ENCODE measurements at places on chromosomes 7 and 10. TPM values are rescaled to one million over a fixed set of nuclear protein-coding genes. Genes with fewer than 3 reads are reported as not detected.

- DNase-seq, result peak; percentile 36
Observed at GRCh38 chr7:29877196-29877595, 70.9 kb downstream of the WIPF3 start.

DNA sequence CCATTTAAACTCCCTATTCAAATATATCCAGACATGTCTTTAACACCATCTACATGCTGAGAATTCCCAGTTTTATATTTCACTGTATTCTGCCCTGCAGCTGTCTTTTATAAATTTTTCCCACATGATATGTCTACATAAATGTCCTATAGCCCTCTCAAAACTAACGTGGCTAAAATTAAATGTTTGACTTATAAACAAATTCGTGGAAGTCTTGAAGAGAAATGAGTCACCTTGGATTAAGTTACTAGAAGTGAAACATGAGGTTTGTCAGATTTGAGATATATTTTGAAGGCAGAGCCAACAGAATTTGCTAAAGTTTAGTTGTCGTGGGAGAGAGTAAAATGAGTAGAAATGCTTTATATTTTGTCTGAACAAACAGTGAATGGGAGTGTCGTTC is 386.9 kb upstream of the CNTNAP2 start:
- DNase-seq, result no peak

GRCh38 chr10:103551619-103552602 is 58.4 kb downstream of the NEURL1 start:
- no peak for DNase-seq

SPAM1 gene
- not detected for total RNA-seq

- DNase-seq, result no peak
Observed at GRCh38 chr10:130817046-130817624, 494.4 kb downstream of the TCERG1L start.

DNA sequence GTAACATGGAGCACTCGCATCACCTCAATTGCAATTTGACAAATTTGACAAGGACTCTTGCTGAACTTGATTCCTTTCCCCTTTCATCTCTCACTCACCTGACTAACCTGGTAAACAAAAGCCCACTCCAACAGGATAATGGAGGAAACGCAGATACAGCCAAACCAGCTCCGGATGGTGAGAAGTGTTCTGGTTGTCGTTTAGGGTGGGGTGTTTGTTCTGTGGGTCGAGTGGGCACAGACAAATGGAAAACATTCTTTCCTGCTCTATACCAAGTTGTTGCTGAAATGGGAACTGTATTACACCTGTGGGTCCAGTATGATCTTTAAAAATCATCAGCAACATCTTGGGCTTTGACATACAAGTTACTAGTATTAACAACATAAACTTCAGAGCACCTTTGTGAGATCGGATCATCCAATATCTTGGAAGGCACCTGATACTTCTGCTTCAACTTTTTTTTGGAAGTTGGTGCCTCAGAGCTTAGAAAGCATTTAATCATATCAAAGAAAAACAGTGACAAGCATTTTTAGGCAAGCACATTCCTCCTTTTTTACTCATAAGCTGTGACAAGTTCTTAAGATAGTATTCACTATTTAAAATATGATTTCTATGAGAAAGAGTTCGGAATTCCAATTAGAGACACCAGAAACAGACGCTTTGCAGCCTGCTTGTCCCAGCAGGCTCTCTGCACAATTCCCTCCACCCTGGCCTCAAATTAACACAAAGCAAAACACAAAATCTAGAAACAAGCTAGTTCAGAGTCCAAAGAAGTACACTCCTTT is 58.1 kb downstream of the CCDC186 start:
- DNase-seq, result no peak

GIMAP7 gene
- not detected for total RNA-seq

DNA sequence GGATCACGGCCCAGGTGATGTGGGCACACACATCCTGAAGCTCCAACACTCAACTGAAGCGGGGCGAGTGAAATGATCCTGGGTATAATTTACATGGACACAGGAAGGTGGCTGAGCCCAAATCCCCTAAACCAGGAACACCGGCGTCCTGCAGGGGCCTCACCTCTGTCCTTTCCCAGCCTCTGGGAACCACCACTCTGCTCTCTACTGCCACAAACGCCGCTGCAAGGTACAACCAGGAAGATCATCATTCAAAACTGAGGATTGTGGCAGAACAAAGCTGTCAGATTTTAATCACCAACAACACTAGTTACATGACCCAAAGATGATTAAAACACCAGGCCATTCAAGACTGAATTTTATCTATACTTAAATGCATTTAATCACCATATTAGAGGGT is 104.0 kb downstream of the DIP2C start:
- DNase-seq, result no peak

DNA sequence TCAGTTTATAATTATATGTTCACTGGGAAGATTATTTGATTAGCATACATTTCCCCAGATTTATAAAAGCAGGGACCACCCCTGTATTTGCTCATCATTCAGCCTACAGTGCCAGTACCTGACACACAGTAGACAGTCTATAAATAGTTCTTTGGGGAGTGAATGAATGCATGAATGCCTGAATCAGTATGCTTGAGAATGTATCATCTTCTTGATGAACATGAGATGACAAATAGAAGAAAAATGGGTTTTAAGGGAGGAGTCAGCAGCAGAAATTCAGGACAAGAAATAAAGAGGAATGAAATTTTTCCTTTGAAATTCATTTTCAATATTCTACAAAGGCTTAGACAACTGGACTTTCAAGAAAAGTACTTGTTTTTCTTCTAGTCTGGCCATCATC is 295.8 kb upstream of the LRRTM3 start:
- peak; percentile 36 for DNase-seq

PNLIPRP3 gene
- 0.06 TPM for total RNA-seq

DNA sequence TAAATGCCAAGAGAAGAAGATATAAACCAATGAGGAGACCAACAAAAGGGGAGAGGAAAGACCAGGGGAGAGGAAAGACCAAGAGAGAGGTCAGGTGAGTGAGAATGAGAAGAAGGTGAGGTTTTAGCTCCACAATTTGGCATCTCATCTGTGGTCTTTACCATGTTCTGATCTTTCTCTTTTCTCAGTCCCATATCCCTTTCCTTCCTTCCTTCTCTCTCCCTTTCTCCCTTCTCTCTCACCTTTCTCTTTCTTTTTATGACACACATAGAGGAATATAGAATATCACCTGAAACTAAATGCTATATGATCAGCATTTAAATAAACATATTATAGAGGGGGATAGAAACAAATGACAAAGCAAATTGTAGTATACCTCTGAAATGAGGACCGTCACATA is 57.4 kb downstream of the ATE1 start:
- DNase-seq, result no peak

GRCh38 chr7:778271-778967 is 51.3 kb upstream of the PRKAR1B start:
- DNase-seq, result no peak

DNA sequence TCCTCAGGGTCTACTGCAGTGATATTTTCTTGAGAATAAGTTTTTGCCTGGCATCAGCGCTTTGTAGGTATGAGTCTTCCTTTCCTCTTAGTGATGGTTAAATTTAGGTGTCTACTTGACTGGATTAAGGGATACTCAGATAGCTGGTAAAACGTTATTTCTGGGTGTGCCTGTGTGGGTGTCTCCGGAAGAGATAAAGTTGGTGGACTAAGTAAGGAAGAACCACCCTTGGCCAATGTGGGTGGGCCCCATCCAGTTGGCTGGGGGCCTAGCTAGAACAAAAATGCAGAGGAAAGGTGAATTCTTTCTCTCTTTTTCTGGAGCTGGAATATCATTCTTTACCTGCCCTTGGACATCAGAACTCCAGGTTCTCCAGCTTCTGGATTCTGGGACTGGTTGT is 138.8 kb downstream of the ADCYAP1R1 start:
- no peak for DNase-seq

DNA sequence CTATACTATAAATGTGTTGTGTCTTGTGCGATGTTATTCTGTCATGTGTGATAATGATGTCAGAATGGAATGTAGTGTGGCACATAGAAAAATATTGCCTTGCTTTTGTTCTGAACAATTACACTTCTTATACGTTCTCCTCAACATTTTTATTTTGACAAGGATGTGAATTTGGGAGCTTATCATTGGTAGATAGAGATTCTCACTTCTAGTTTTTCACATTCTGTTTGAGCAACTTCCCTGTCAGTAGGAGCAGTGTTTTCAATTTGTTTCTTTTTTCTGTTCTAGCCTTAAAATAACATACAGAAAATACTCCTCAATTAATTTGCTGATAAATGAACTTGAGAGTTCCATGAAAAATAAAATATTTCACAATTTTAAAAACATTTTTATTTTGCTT is 17.6 kb downstream of the SUN3 start:
- DNase-seq, result no peak

GRCh38 chr10:96512524-96513304 is 1.0 kb downstream of the TLL2 start:
- DNase-seq, result peak; percentile 18

SAMD9L gene
- 18.5 TPM for total RNA-seq

DNA sequence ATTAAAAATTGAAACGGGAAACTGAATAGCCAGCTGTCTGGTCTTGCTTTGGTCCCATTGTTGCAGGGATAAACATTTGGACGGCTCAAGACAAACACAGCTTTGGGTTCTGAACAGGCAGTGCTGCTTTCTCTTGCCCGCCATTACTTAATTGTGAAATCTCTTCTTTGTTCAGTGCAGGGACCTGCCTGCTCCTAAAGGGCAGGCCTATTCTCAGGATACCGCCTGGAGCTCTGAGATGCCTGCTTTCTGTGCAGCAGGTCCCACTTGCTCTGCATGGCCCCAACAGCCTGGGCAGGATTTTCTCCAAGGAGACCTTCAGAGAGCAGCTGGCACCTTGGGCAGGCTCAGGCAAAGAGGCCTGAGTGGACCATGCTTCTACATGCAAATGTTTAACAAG is 237.6 kb downstream of the KCNMA1 start:
- no peak for DNase-seq

DNA sequence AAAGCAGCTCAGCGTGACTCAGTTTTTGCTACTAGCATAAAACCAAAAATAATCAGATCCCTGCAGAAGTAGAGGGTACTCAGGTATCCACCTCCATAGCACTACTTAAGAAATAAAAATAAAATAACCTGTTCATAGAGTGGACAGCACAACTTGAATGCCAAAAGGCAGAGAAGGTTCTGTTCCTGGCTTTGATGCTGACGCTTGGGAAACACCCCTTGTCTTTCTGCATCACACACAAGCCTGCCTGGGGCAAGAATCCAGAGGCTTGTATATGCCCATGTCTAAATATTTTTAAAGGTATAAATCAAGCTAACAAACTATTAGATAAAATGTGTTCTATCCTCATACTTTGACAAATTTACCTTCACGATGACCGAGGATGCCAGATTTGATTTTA is 207.3 kb downstream of the KIAA1217 start:
- DNase-seq, result no peak

DNA sequence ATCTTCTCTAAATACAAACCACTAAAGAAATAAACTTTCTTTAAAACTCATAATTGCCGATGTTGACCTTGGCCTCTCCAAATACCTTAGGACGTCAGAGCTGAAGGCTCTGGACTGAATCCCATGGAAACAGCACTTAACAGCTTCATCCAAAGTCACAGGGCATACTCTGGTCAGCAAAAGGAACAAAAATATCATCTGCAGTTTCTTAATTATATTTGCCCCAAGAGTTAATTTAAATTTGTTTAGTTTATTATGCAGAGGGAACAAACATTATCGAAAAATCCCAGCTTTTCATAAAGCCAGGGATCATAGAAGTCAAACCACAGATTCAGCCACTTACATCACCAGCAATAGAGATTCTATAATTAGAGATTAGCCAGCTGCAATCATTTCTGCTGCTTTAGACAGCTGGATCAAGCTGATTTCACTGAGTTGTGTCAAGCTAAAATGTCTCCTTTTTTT is 20.5 kb upstream of the FAM13C start:
- DNase-seq, result peak; percentile 84

NPY4R2 gene
- total RNA-seq, result not detected

GRCh38 chr7:55555160-55555559 is 17.1 kb downstream of the VOPP1 start:
- no peak for DNase-seq

GRCh38 chr10:60942134-60942787 is 1.7 kb downstream of the RHOBTB1 start:
- no peak for DNase-seq

- DNase-seq, result no peak
Observed at GRCh38 chr10:133044401-133044811, 43.3 kb upstream of the ADGRA1 start.

DNA sequence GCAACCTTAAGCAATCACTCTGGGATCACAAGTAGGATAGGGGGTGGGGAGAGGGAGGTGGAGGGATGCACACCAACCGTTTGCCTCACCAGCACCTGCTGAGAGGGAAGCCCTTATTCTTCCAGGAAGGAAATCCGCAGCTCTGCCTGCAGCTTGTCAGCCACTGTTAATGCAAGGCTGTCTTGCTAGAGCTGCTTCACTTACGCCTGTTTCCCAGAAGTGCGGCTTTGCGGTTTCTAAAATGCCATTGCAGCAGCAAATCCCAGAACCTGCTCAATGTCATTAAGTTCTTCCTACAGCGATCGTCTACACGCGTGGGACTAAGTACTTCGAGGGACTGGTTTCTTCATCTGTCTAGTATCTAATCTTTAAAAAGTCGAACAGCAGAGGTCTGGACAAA is 191.1 kb downstream of the ZMYND11 start:
- DNase-seq, result no peak

- no peak for DNase-seq
Observed at GRCh38 chr10:23780331-23780730, 341.5 kb downstream of the OTUD1 start.

GRCh38 chr10:75469006-75469616 is 37.7 kb downstream of the LRMDA start:
- peak; percentile 82 for DNase-seq

LRCH4 gene
- 92.0 TPM for total RNA-seq

DNA sequence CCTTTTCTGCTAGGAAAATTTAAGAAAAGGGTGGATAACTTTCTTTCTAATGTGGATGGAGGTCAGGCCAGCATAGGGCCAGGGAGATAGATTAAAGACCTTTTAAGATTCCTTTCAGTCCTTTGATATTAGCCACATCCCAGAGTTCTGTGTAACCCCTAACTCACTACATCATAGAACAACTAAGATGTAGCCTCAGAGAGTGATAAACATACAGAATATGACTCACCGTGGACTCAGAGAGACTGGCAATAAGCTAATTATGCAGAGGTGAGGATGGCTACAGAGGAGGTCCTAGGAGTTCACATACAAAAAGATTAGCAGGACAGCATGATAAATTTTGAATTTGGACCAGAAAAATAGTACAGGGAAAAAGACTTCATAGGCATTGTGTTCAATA is 141.0 kb downstream of the AOAH start:
- DNase-seq, result peak; percentile 6

DNA sequence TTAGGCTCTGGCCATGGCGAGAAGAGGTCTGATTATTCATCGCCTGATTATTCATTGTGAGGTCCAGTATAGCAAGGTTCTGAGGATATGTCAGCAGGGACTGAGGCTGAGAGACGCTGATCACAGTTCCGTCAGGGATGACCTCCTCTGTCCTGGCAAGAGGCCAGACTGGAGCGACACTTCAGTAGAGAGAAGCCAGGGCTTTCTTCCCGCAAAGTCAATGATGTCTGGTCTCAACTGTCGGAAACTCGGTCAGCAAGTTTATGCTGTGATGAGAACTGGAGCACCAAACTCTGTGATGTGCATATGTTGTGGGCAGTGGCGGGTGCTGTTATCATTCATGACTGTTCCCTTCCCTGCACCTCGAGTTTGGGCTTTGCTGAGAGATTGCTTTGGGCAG is 29.0 kb upstream of the GNA12 start:
- no peak for DNase-seq
